Stimulated activated CD8-positive, alpha-beta memory T cell treated with anti-CD3 and anti-CD28 coated beads, Interleukin-4, amount 100 ng/mL, for 48 hours (primary cell): ENCODE measurements at places on chromosomes 4 and X.

- no peak for DNase-seq
Measured at GRCh38 chr4:140947506-140947905, 185.8 kb downstream of the RNF150 start.

DNA sequence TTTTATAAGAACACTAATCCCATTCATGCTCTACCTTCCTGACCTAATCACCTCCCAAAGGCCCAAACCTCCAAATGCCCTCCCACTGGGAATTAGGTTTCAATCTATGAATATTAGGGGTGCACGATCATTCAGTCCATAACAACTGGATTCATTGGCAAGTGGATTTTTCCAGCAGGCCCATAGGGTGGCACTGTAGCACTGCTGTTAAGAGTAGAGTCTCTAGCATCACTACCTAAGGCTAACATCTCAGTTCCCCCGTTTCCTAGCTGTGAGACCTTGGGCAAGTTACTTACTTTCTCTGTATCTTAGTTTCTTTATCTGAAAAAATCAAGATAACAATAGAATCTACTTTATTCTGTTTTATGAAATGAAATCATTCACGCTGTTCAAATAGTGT lies 315.8 kb downstream of the STIM2 start:
- DNase-seq: no peak

- no peak for DNase-seq
Measured at GRCh38 chr4:172035562-172035961, 222.4 kb downstream of the GALNTL6 start.

GRCh38 chr4:180422989-180423711 lies 1820.1 kb upstream of the TENM3 start:
- no peak for DNase-seq

DNA sequence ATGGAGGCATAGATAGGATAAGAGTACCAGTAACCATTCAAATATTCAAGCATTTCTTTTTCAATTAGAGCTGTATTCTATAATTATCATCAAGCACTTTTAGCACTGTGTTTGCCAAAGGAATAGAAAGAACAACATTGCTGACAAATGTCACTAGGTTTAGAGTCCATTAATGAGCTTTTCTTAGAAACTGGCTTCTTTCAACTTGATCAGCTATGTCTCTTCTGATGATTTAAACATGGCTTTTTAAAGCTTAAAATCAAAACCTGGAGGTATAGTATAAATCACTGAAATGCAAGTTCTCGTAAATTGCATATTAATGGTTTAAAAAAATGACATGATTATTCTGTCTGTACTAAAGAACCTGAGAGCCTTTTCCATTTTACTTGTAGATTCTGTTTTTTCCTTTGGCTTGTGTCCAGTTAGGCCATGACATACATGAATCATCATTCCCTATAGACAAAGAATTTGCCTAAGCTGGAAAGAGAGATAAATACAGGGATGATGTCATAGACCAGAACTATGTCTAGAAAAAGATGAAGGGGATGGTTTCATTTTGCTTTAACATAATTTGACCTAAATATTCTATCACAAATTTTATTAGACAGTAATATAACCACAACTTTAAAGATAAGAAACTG lies 340.1 kb upstream of the CTSO start:
- DNase-seq: no peak

GRCh38 chr4:176036585-176037205 lies 28.9 kb upstream of the WDR17 start:
- DNase-seq: no peak

DNA sequence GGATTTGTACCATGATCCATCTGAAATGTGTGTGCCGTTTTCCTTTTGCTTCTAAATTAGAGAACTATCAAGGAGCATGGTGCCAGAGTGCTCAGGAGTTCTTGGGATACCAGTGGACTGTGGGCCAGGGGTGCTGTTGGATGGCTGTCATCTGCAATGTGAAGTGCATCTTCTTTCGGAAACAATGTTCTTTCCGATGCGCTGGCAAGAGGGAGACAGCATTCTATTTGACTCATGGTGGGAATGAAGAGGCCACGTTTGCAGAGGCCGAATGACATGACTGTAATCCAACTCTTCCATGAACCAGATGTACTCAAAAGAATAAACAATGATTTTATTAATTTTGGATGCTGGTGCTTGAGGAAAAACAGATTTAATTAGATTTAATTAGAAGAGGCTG lies 45.5 kb downstream of the SORCS2 start:
- no peak for DNase-seq

- DNase-seq: no peak
Measured at GRCh38 chr4:154916068-154916467, 135.0 kb downstream of the RBM46 start.

- DNase-seq: no peak
Measured at GRCh38 chr4:167642250-167642649, 408.0 kb upstream of the SPOCK3 start.
